M059J (cell line): ENCODE measurements at places on chromosomes 13 and 19. TPM values are rescaled to one million over a fixed set of nuclear protein-coding genes. Genes with fewer than 3 reads are reported as not detected.

The ZNF574 gene
- total RNA-seq, result 18.1 and 29.9 TPM in 2 replicates

The AP1M2 gene
- total RNA-seq, result 2.2 and 9.0 TPM in 2 replicates

The POGLUT2 gene
- total RNA-seq, result 20.3 and 25.1 TPM in 2 replicates

DNA sequence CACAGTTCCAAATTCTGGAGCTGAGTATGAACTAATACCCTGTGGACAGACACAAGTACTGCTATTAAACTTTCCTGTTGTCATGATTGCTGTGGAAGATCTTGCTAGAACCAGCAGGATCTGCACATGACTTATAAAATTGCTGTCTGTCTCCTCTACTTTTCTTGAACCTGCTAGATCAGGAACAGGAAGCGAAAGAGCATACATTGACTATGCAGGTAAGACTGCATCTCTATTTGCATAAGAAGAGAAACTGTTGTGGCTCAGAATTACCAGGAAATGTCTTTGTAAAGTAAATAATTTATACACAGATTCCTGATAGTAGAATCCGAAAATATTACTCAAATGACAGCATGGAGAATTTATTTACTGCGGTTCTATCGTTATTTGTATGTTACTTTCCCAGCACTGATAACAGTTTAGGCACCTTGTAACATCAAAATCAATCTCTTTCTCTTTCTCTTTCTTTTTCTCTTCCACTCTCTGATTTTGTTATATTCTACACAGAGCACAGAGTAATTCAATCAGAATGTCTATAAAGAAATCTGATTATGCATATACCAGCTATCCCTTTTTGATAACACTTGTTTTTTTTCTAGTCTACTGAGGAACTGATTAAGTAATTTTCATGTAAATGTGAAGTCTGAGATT, 226.5 kb downstream of the MYO16 start:
- no peak for DNase-seq

DNA sequence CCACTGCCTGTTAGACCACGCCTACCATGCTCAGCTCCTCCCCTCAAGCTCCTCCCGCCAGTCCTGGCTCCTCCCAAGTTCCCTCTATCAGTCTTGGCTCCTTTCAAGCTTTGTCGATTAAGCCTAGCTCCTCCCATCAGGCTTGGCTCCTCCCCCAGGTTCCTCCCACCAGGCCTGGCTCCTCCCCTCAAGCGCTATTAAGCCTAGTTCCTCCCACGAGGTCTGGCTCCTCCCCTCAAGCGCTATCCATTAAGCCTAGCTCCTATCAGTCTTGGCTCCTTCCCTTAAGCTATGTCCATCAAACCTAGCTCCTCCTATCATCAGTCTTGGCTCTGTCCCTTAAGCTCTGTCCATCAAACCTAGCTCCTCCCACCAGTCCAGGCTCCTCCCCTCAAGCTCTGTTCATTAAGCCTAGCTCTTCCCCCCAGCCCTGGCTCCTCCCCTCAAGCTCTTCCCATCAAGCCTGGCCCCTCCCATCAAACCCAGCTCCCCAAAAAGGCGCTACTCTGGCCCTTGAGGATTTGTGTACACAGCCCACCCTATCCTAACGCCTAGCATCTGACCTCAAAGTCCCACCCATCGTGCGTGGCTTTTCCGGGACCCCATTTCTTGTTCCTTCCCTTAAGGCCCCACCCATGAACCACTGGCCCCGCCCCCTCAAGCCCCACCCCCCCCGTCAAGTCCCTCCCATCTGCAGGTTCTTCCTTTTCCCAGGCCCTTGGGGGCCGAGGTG, 10.0 kb downstream of the CAMSAP3 start:
- DNase-seq, result peak; percentile 47

DNA sequence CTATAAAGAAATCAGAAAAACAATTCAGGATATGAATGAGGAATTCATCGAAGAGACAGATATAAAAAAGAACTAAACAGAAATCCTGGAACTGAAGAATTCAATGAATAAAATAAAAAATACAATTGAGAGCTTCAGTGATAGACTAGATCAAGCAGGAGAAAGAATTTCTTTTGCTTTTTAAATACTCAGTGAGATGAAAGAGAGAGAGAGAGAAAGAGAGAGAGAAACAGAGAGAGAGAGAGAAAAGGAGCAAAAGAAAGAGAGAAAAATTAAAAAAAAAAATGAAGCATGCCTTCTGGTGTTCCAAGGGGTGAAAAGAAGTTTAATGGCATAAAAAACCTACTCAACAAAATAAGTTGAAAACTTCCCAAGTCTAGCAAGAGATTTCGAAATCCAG, 22.0 kb upstream of the SLC7A9 start:
- DNase-seq, result no peak

DNA sequence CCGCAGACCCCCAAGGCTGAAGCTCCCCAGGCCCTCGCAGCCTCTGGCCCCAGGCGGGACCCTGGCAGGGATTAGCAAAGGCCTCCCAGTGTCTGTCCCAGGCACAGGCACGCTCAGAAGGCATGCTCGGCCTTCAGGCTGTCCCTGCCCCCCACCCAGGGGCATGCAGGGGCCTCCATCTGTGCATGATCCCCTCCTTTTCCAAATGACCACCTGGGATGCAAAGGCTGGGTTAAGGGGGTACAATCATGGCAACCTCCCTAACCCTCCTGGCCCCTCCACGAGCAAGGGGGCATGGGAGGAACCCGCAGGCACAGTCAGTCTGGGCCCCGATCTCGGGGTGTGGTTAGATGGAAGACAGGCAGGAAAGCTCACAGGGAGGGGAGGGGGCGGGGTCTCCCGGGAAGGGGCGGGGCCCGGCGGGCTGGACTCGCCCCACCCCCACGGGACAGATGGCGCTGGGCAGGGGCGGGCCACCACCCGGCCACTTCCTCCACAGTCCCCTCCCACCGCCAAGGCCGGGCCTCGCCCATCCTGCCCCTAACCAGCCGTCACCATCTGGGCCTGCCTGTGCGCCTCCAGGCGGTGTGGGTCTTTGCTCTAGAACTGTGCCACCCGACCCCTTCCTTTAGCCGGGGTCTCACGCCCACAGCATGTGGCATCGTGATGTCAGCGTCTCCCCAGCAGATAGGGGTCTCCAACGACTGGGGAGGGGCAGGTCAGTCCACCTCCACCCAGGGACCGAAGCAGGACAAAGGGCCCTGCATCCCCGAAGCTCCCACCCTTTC, 7.0 kb upstream of the REXO1 start:
- DNase-seq, result no peak

GRCh38 chr13:99722338-99722818, 221.1 kb downstream of the TM9SF2 start:
- no peak for DNase-seq

DNA sequence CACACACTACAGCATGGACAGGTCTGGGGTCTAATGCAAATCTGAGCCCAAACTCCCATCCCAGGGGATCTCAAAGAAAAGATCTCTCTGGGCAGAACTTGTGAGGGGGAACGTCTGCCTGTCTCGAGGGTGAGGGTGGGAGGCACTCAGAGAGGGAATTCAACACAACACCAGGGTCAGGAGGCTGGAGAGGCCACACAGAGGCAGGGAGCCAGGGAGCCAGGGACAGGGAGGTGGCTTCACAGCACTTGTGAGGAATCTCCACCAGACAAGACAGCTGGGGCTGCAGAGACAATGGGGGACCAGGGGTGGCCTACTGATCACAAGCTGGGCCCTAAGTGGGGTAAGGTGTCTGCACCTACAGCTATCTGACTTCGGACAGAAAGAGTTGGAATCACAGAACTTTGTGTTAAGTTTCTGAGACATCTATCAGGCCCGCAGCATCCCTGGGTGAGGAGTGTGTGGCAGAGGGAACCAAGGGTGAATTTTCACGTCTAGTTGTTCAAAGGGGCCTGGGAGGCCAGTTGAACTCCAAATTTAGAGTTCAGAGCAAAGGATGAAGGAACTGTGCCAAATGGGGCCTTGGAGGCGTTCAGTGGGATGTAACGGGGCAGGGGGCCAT, 12.7 kb upstream of the AKAP8L start:
- DNase-seq, result no peak

DNA sequence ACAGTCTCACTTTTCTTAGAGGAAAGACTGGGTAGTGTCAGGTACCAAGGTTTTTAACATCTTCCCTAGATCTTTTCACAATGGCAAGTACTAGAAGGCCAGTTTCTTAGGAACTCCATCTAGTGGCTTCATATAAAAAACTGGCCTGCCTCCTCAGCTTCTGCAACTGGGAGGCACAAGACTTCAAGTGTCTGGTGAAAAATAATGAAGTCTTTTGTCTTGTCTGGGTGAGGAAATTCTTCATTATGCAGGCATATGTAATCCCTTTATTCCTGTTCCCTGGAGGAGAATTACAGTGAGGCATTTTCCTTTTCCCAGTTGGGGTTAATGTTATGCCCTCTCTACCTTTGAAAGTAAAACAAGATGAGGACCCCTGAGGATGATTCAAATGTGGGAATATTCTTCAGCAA, 300.5 kb downstream of the NALCN start:
- no peak for DNase-seq

GRCh38 chr19:33627962-33628839, 6.4 kb downstream of the CHST8 start:
- no peak for DNase-seq

DNA sequence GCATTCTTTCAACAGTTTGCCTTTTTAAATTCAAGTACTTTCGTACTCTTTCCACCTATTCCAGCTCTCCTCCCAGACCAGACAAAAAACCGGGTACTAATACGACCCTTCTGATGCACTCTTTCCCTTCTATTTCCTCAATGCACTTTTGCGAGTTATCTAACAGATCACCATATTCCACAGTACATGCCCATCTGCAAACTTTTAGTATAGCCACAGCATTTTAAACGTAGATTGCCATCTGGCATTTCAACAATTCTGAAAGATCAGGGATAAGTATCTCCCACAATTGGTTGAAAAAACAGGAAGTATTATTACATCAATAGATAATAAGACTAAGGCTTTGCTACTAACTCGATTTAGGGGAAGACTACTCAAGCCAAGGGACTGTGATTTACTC, 31.5 kb downstream of the RBM26 start:
- DNase-seq, result no peak

DNA sequence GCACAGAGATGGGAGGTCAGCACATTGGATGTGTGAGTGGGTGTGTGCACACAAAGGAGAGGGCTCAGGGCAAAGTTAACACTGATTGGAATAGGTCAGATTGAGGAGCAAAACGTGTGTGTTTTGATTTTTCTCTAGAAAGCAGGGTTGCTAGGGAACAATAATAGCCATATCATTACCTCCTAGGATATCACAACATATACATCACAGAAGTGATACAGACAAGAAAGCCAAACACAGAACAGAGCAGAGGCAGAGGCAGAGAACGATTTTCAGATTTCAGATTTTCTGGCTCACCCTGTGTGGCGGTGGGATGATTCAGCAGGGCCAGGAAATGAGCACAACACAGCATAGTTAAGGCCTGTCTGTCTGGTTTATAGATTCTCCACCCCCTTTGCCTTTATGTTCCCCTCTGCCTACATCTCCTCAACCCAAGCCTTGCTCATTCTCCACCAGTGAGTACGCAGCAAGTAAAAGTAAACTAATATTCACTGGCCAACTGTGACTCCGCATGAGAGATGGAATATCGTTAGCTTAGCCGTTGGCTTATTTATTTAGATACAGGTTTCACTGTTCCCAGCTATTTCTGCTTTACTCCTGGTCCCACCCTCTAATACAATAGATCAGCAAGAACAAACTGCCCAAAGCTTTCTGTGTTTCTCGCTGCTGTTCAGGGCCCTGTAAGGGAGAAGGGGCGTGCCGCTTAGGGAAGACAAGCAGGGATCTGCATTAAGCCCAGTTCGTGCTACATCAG, 182.7 kb upstream of the TSC22D1 start:
- DNase-seq, result peak; percentile 77

DNA sequence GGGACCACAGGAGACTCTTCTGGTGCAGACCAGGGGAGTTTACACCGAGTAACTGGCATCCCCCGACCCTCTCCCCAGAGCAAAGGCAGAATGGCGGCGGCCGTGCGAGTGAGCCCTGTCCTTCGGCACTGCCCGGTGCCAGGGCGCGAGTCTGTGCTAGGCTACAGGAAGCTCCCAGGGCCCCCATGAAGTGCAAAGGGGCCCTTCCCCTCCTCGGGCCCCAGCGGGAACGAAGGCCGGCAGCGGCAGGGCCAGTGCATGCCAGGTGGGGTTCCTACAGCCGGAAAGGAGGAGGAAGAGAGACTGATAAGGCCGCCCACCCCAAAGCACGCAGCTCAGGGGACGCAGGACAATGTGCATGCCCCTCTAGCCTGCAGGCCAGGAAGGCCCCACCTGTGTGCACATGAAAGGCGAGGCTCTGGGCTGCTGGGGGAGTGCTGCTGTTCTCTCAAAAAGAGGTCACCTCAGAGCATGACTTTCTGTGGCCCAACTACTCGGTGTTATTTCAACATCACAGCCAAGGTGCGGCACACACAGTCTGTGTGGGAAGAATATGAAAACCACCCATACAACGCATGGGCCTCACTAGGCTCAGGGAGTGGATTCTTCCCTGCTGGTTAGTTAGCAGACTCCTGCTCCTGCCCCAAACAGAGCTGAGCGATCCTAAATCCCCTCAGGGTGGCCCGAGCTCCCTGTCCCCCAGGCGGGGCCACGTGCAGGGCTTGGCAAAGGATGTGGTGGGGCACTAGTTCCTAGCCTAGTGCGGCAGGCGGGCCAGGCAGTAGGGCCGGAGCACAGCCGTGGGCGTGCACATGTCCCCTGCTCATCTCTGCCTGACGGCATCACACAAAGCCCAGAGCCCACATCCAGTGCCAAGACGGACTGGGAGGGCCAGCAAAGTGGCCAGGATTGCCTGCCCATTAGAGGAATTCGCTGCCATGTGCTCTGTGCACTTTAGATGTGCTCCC, 28.4 kb upstream of the TIMM44 start:
- no peak for DNase-seq

DNA sequence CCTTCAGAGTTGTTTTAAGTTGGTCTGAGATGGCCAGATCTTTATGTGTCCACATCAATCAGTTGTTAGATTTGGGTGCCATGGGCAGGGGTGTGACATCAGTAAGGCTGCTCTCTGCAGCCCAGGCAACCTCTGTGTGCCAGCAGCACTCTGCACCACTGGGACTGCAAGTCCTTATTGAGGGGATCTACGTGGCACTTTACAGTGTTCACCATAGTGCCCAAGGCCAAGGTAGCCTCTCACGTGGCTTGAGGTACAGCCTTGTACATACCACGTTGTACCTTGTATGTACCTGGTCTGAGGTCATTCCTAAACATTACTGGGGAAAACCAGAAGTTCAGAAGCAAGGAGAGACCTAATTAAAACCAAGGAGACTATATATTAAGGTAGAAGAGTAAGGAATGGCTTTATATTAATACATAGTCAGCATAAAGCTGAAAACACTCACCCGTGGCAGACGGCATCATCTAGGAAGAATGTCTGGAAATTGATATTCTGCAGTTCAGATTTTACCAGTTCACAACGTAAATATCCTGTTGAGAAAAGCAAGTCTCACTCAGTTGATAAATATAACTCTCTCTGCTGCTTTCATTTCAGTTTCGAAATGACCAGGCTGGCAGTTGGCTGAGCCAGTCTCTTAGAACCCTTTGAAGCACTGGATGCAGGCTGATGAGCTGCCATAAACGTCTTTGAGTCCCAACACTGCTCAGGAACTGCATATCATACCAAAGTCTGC, 128.8 kb downstream of the ZDHHC20 start:
- no peak for DNase-seq

- DNase-seq, result no peak
These were observed 10.9 kb downstream of the NCR1 start for GRCh38 chr19:54916822-54917221.
